ENCODE measurements at places on chromosomes 12 and 14.

DNA sequence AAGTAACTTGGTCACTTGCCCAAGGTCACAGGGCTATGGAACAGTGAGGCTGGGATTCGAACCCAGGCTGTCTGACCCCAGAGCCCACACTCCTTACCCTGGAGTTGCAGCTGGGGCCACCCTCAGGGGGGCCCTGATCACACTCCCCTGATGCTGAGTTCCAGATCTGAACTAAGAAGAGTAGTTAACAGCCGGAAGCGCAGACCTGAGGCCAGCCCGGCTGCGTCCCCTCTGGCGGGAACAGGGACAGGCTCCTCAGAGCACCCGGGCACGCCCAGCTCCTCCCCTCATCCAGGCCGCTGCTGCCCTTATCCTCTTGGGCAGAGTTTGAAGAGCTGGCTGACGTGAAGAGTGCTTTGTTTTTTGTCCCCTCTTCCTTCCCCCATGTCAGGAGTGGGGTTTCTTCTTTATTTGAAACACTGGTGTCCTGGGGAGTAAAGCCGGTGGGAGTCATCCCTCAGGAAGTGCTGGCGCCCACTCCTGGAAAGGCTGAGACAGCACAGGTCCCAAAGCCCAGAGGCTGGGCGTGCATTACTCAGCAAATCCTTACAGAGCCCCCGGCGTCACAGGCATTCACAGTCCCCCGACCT is 8.7 kb downstream of the PHB2 start:
- DNase-seq, result peak; percentile 75

DNA sequence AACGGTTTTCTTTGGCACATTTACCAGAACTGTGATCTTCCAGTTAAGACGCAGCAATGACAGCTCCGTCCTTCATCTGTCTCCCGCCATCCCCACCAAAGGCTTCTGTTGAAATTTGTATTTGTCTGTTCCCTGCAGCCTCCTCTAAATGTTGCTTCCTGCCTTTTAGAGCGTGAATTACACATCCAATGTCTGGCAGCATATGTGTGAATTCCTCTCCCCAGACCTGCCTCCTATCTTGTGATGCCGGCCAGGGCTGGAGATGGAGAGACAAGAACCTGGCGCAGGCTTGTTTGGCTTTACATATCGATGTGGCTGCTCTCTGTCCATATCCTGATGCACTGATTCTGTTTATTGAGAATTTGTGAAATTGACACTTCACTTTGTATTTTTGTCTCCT is 738.4 kb upstream of the TMEM132C start:
- DNase-seq, result no peak

- no peak for DNase-seq
Measured at GRCh38 chr14:69532561-69533340, 41.9 kb downstream of the CCDC177 start.

GRCh38 chr14:28344381-28344780 is 422.2 kb upstream of the FOXG1 start:
- DNase-seq, result peak; percentile 4

DNA sequence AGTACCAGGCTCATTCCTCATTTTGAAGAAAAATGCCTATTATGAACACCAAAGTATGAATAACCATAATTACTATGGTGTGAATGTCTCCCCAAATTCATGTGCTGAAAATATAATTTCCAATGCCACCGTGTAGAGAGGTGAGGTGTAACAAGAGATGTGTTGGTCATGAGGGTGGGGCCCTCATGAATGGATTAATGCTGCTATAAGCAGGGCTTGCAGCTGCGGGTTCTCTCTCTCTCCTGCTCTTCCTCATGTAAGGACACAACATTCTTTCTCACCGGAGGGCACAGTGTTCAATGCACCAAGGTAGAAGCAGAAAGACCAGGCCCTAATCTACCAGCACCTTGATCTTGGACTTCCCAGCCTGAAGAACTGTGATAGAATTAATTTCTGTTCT is 70.0 kb downstream of the TMTC1 start:
- DNase-seq, result no peak

DNA sequence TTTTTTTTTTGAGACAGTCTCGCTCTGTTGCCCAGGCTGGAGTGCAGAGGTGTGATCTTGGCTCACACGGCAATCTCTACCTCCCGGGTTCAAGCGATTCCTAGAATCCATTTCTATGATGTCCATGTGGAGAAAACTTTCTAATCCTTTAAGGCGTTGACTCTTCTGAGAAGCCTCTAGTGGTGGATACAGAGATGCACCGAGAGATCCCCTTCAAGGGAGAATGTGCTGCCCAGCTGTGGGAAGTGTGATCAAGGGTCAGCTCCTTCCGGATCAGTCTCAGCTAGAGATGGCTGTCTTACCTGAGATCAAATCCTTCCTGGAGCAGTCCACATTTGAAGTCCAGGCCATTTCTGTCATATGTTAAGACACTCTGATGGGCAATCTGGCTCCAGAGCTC is 92.7 kb upstream of the HECTD1 start:
- no peak for DNase-seq

GRCh38 chr12:15393995-15394394 is 71.7 kb downstream of the PTPRO start:
- no peak for DNase-seq
